ENCODE measurements at places on chromosomes 11 and 22.

GRCh38 chr11:1992111-1992510 lies 5.5 kb downstream of the H19 start:
- no peak for DNase-seq

- DNase-seq: no peak
Observed at GRCh38 chr22:46175631-46176030, 25.3 kb downstream of the PPARA start.

DNA sequence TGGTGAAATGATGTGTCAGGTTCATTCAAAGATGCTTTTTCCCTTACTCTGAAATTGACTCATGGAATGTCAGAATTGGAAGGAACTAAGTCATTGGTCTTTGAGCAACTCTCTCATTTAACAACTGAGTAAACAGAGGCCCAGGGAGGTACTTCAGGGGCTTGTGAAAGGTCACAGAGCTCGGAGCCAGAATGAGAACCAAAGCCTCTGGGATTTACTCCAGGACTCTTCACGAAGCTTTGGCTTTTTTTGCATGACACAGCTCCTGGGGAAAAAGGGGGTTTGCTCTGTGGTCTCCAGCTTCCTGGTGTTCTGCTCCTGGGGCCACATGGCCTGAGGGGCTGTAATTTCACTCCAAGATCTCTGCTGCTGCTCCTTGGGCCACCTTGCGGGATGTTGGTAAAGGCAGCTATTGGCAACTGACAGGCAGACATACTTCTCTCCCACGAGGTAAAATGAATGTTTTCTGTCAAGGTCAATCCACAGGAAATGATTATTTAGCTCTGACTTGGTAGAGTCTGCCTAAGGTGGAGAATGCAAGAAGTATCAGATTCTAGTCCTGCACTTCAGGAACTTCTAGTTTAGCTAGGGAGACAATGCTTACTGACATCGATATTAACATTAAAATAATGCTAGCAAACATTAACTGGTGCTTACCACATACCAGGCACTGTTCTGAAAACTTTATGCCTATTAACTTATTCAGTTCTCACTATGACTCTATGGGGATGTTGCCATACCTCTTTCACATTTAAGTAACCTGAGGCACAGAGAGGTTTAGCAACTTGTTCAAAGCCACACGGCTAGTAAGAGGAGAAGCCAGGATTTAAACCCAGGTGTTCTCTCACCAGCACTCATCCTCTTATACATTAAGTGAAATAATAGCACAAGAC lies 16.1 kb downstream of the PKNOX2 start:
- no peak for DNase-seq

- no peak for DNase-seq
Observed at GRCh38 chr11:45145379-45146071, 914 bp upstream of the PRDM11 start.

DNA sequence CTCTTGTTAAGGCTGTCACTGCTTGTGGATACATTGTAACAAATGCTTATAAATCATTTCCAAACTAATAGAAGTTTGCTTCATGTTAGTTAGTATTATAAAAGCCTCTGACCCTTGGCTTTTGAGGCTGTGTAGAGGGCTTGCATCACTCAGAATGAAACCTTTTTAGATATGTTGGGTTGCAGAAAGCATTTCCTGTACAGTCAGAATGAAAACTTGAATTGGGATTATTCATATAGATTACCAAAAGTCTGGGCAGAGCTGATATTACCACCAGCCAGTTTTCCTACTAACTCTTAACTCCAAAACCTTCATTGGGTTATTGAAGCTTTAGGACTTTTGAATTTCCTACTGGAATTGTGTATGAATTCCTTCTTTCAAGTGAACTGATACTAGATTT lies 12.0 kb downstream of the KMT2A start:
- no peak for DNase-seq

Data from AML-193 (cell line).